ENCODE measurements at places on chromosomes 1 and 21. TPM values are rescaled to one million over a fixed set of nuclear protein-coding genes. Genes with fewer than 3 reads are reported as not detected.
A peak's percentile ranks its signal among the peaks of the same experiment; 100 is the strongest.

The NUP210L gene
- total RNA-seq: 24.4 TPM

GRCh38 chr1:9601942-9602793, 13.5 kb downstream of the TMEM201 start:
- H3K27me3 ChIP-seq: no peaks in the 10 kb centered on the region
- H3K4me3 ChIP-seq: no peak overlapping the region
- peaks cover 4% of the 10 kb centered on the region for H3K4me1 ChIP-seq

DNA sequence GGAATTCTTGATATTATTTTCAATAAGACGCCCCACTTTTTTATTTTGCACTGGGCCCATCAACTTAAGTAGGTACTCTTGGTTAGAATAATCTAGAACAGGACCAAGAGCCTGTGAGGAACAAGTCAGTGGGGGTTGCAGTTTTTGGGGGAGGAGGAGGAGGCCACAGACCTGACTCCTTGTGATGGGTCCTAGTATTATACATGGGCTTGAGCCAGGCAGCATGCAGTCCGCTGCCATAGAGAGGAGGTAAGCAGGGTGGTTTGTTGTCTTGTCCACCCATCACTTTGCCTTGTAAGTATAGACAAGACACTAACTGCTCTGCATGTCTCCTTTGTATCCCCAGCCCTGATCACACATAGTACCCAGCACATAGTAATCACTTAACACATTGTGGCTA, 24.5 kb downstream of the ROR1 start:
- no peak overlapping the region for H3K4me3 ChIP-seq
- no peak for DNase-seq
- H3K27ac ChIP-seq: no peak overlapping the region
- no peaks in the 10 kb centered on the region for H3K36me3 ChIP-seq
- no peaks in the 10 kb centered on the region for H3K27me3 ChIP-seq

The PINK1 gene
- 157 TPM for total RNA-seq

- no peaks in the 10 kb centered on the region for H3K4me1 ChIP-seq
- H3K4me3 ChIP-seq: no peak overlapping the region
- DNase-seq: no peak
Observed at GRCh38 chr1:18233176-18233864, 125.7 kb downstream of the IGSF21 start.

DNA sequence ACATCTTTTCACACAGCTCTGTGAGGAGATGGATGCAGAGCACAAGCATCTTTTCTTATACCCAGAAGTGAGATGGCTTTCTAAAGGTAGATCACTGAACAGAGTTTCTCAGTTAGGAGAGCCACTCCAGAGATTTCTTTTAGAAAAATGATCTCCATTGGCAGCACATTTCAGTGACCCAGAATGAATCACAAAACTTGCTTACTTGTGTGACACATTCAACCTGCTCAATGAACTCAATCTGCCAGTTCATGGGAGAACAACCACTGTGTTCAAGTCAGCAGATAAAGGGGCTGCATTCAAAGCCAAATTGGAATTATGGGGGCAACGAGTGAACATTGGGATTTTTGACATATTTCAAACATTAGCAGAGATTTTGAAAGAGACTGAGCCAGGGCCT, 78.3 kb downstream of the UCHL5 start:
- no peaks in the 10 kb centered on the region for H3K36me3 ChIP-seq
- no peak overlapping the region for H3K27ac ChIP-seq
- H3K4me1 ChIP-seq: no peaks in the 10 kb centered on the region
- no peaks in the 10 kb centered on the region for H3K27me3 ChIP-seq
- DNase-seq: no peak

- H3K4me1 ChIP-seq: peaks cover 19% of the 10 kb centered on the region
- H3K4me3 ChIP-seq: no peak overlapping the region
- H3K27me3 ChIP-seq: no peaks in the 10 kb centered on the region
- DNase-seq: no peak
- H3K36me3 ChIP-seq: no peaks in the 10 kb centered on the region
Observed at GRCh38 chr1:205978676-205979075, 24.5 kb downstream of the RAB7B start.

DNA sequence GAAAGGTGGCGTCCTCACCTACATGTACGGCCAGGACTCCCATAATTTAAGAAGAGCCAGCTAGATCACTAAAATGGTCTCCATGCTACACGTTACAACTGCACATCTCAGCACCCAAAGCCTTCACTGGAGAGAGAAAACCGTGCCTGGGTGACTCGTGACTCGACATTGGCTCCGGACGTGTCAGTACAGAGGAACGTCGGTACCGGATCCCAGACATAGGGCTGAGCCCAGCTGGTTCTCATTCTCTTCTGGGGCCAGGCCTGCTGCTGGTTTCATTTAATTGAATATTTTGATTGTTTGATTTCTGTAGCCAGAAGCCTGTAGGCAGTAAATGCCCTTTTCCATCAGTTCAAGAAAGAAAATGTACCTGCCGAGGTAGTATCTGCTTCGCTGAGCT, 93.1 kb downstream of the HHIPL2 start:
- H3K4me1 ChIP-seq: peaks cover 8% of the 10 kb centered on the region
- H3K4me3 ChIP-seq: no peak overlapping the region
- no peaks in the 10 kb centered on the region for H3K27me3 ChIP-seq

DNA sequence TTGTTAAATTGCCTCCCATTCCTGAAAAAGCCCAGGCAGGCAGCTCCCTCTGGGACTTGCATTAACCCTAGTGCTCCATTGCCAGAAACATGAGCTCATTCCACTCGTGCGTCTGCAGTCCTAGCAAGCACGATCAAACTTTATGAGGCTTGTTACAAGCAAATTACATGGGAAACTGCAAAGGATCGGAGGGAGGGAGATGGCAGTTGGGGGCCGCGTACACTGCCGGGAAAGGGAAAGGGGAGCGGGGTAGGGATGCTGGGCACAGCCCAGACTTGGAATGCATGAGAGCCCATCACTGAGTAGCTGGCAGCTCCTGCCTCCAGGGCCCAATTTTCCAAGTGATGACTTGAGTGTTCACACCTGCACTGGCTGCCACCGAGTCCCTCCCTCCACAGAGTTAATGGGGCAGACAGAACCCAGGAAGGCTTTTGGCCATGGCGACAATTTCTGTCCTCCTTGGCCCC, 169.9 kb downstream of the BRINP2 start:
- H3K4me1 ChIP-seq: no peaks in the 10 kb centered on the region
- no peak overlapping the region for H3K4me3 ChIP-seq
- H3K36me3 ChIP-seq: no peaks in the 10 kb centered on the region
- no peaks in the 10 kb centered on the region for H3K27me3 ChIP-seq

DNA sequence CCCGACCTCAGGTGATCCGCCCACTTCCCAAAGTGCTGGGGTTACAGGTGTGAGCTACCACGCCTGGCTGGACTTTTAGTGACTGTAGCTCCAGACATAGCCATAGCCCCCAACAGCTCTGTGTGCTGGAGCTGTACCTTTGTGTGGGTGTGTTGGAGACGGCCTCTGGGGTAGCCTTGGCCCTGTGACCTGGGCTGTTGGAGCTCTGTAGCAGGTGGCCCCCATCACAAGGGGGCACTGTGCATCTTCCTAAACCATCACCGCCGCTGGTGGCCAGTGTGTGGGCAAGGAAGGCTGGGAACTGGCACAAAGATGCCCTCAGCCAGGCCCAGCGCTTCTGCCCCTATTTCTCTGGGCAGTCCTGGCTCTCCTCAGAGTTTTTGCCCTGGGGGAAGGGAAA, 38.4 kb upstream of the FOXO6 start:
- H3K27me3 ChIP-seq: no peaks in the 10 kb centered on the region
- peak; percentile 69 for DNase-seq
- H3K27ac ChIP-seq: no peak overlapping the region
- H3K4me3 ChIP-seq: no peak overlapping the region
